ENCODE measurements at places on chromosomes 7 and 10.

- peak; percentile 53 for DNase-seq
Observed at GRCh38 chr10:36888925-36889573, 236.3 kb upstream of the ANKRD30A start.

GRCh38 chr10:67695555-67695954 lies 440 bp downstream of the CTNNA3 start:
- DNase-seq, result no peak

DNA sequence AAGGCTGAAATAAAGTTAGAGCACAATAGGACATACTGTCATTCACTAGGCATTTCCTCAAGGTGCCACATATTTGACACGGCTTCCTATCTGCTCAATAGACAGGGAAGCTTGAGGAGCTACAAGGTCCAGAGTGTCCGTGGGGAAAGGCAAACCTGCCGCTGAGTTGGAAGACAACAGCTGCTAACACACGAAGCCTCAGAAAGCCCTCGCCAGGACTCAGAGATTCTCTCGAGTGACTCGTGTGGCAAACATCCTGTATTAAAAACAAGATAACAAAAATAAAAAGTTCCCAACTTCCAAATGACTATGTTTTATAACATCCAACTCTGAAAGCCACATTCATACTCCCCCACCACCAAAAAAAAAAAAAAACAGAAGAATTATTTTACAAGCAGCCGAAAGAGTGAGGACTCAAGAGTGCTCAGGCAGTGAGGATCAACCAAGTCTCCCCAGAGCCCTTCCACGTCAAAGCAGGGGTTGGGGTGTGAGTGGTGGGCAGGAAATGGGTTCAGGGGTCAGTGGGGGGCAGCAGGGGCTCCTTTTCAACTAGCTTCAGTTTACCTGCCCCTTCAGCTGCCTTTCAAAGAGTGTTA lies 67.6 kb downstream of the STK17A start:
- no peak for DNase-seq

GRCh38 chr7:105664816-105665525 lies 83.7 kb upstream of the EFCAB10 start:
- DNase-seq, result no peak

DNA sequence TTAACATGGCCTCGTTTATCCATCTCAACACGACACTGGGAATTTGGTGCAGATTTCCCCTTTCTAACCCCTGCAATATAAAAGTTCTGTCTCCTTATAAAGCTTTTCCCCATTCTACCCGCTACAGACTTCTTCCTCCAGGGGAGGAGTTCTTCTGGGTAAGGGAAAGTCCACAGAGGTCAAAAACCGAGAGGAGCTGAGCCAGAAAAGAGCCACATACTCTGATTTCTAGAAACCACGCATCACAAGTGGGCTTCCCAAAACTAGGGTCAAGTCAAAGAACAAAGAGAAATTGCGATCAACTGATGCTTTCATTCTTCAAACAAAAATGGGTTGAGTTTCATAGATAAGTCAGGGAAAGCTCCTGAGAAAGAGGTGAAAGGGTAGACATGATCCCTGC lies 6.8 kb downstream of the IL6 start:
- DNase-seq, result no peak

- DNase-seq, result no peak
Observed at GRCh38 chr7:131720703-131721102, 164.3 kb upstream of the PODXL start.

DNA sequence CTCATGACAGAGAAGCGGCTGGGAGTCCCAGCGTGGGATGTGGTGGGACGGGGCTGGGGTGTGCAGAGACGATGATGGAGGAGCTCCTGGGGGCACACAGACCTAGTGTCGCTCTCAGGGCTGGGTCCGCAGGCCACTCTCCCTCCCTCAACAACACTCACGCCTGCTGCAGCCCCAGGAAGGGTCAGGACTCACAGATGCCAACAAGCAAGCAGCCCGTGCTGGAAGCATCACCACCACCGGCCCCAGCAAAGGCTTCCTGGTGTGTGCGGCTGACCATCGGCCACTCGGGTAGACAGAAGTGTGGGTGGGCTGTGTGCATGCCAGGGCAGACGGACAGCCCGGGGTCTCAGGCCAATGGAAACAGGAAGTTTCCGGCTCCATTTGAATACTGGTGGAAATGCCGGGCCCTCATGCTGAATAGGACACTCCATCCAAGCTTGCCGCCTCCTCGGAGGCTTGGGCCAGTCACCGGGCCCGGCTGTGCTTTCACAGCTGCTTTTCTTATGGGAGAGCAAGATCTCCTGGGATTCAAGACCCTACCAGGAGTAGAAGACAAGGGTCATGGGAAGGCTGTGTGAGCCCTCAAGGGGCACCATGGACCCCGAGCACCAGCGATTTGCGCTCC lies 178.1 kb downstream of the ELFN1 start:
- no peak for DNase-seq

GRCh38 chr10:123227706-123228105 lies 73.5 kb downstream of the BUB3 start:
- DNase-seq, result no peak

DNA sequence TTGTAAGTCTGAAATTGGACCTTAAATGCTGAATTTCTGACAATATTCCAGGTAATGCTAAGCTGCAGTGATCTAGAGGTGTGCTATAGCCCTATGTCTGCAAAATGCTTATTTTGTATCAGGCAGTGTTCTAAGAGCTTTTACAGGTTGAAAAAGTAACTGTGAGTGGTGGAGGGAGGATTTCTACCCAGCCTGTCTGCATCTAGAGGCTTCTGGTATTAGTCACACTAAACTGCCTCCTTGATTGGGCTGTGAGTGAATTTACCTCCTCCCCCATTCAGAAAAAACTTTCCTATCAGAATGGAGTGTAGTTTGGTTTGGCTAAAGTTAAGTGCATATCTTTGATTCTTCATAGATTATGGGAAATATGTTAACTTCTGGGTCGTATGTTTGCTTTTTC lies 56.8 kb downstream of the BBS9 start:
- no peak for DNase-seq

DNA sequence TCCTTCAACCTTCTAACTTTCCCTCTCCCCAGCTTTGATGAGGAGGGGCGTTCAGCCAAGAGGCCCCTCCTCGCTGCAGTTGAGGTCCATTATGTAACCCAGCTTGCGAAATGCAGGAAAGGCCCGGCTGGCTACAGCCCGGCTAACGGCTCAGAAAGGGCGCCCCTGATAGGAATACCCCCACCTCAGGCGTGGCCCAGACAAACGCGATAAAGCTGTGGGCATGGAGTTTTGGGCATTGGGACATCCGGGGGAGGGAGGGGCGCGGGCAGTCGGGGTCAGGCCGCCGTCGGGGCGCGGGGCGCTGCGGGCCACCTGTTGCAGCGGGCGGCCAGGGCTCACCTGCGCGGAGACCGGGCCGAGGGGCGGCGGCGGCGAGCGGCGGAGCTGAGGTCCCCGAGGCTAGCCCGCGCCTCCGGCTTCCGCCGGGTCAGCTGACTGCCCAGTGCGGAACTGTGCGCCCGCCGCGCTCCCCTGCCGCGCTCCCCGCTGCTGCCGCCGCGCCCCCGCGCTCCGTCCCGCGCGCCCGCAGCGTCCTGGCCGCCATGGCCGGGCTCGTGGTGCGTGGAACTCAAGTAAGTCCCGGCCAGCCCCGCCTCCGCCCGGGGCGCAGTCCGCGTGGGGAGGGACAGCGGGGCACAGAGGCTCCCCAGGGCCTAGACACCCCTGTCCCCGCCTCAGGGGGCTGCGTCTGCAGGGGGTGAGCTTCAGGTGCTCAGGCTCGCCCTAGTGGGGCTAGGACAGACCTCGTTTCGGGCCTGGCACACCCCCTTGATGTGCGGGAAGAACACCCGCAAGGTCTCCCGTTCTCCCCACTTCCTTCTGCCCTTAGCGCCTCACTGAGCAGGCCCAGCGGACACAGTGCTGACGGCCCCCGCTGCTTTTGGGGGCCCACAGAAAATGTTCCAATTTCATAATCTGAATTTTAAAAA lies at the start of gene LRMDA:
LRMDA (plus strand) TSS at position 445 of the 932 bp plus-strand sequence.
- DNase-seq, result no peak

DNA sequence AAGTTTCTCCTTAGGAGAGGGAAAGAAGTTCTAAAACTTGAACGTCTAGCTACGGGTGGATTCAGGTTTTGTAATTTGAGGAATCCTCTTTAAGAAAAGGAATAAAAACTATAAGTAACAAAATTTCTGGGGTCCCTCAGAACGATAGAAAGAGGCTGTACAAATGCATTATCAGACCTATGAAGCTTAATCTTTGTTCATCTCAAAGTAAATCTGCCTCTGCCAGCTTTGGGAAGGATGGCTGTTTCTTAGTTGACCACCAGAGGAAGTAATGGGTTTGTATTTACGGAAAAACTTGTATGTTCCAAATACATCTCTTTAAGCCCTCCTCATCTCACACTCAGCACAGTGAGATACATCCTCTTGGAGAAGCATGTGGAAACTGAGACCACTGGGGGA lies 864 bp downstream of the PSTK start:
- no peak for DNase-seq

DNA sequence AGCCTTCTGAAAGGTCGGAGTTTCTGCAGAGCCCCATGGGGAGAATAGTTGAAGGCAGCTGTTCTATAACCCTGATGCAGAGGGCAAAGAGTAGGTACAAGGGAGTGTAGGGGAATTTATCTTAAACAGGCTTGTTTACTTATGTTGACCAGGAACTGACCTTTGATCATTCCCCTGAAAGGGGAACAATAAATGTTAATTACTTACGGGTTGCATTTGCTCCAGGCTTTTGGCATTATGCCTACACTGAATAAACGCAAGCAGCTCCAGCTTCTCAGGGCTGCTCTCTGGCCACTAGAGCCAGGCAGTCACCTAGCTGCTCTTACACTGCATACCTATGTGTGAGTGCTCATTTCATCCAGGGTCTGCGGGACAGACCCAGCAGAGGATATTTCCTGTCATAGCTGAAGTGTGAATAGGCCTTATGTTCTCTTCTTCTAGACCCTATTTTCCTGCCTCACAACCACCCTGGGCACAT lies 26.9 kb upstream of the ABCA13 start:
- DNase-seq, result no peak

GRCh38 chr7:35725280-35725680 lies 30.3 kb upstream of the HERPUD2 start:
- no peak for DNase-seq

GRCh38 chr7:140478246-140479061 lies 851 bp downstream of the MKRN1 start:
- peak; percentile 36 for DNase-seq

GRCh38 chr10:127556916-127557315 lies 7.8 kb downstream of the NPS start:
- DNase-seq, result no peak

DNA sequence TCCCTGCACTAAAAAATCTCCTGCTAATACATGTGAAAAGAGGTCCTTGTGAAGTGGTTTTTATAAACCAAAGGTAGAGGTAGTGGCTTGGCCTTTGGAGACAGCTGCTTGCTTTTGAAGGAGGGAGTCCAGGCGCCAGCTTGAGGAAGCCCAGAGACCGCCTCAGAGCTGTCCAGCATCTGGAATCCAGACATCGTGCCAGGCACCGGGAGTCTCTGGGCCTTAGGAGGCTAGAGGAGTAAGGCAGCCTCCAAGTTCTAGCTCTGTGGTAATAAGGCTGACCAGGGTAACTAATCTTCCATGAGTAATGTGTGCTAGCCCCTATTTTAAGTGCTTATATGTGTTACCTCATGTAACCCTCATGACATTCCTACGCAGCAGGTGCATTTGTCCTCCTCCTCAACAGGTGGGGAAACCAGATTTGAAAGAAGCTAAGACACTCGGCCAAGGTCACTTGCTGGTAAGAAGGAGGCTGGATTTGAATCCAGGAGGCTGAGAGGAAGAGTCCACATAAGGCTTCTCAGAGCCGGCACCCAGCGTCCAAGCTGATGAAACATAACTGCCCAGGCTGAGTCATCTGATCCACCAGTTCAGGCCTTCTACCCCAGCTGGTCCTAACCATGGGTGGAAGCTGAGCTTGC lies 26.1 kb downstream of the PRLHR start:
- no peak for DNase-seq

DNA sequence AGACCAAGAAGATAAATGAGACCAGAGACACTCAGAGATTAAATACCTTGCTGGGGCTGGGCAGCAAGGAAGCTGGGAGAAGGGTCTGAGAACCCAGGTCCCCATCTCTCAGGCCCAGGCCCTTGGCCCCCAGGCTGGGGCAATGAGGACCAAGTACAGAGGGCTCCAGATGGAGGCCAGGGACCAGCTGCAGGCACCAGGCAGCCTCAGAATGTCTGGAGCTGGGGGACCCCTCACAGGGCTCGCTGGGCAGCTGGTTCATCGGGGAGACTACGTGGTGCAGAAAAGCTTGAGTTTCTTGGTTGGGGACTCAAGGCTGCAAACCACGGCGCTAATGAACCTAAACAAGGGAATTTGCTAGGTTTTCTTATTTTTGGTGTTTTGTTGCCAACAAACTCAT lies 75.6 kb downstream of the PRKAG2 start:
- no peak for DNase-seq

- no peak for DNase-seq
Observed at GRCh38 chr10:121926157-121926556, 1.7 kb downstream of the ATE1 start.

DNA sequence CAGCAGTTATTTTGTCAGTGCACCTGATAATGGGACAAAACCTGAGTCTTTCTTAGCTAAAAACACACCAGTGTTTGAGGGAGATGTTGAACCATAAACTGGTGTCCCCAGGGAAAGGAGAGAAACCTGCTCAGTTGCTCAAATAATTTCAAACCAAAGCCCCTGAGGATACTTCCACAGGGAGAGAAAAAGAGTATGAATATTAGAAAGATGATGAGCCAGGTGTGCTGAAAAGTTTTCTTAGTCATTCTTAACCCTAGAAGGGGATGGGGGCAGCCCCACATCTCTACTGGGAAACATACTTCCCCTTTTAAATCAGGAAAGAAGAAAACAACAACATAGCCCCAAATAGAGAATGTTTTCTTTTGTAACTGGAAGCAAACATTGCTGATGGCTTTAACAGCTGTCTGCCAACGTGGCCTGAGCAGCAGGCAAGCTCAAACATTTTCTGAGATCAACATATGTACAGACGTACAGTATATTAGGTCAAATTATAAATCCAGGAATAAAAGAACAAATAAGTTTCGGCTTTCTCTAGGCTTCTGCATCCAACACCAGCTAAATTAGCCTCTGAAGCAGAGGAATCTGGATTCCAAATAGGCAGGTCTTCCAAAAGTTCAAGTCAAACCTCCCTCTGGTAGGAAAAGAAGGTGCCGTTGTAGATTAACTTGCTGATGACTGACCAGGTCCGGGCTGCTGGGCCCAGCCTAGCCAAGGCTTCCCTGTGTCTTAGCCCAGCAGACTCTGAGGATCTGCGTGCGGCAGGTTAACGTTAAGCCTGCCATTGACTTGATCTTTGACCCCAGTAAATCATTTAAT lies 30.5 kb upstream of the FBXW4 start:
- no peak for DNase-seq

DNA sequence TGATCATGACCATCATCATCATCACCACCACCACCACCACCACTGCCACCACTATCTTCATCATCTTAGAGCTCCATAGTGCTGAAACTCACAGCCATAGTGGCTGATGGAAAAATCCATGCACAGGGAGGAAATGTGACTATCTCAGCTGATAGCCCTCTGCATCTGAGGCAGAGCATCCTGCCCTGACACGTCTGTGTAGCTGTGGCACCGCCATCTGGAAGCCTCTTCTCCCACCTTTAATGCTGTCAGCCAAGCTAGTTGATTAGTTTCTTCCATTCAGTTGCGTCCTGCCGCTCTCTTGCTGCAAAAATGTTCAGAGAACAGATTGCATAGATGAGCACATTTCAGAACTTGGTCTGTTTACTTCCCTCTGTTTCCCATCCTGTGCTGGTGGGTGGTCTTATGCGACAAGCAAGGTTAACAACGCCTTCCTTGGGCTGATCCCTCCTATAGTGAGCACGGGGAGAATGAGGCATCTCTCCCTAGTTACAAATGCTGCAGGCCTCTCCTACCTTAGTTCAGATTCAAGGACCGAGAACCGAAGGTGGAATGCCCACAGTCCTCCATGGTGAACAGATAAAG lies 478.6 kb downstream of the PLXNA4 start:
- no peak for DNase-seq

GRCh38 chr10:88792661-88793060 lies 9.9 kb upstream of the LIPM start:
- no peak for DNase-seq

Measured in stimulated activated effector memory CD8-positive, alpha-beta T cell treated with anti-CD3 and anti-CD28 coated beads, Interleukin-12 subunit alpha, Interleukin-12 subunit beta, amount 100 ng/mL, for 72 hours (primary cell).